ENCODE measurements at places on chromosomes 16 and 17.

DNA sequence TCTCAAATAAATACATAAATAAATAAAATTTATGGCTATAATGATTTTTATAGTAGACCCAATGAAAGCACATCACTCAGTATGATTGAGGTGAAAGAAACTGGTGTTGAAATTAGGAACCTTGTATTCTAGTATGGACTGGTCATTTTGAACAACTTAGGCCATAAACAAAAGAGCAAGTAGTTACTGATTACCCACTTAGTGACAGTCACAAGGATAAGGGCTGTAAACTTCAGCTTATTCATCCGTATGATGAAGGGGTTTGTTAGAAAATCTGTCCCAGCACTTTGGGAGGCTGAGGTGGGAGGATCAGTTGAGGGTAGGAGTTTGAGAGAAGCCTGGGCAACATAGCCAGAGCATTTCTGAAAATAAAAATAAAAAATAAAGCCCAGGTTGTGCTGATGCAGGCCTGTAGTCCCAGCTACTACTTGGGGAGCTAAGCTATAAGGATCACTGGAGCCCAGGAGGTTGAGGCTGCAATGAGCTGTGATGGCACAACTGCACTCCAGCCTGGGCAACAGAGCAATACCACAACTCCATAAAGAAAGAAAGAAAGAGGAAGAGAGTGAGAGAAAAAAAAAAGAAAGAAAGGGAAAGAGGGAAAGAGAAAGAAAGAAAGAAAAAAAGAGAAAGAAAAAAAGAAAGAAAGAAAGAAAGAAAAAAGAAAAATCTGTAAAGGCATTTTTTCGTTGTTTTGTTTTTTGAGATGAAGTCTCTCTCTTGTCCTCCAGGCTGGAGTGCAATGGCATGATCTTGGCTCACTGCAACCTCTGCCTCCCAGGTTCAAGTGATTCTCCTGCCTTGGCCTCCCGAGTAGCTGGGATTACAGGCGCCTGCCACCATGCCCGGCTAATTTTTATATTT lies 4.2 kb upstream of the SPAG9 start:
- no peak for DNase-seq

GRCh38 chr16:11133344-11133943 lies 122.6 kb downstream of the SOCS1 start:
- DNase-seq, result no peak

- DNase-seq, result no peak
These were observed 7.7 kb downstream of the EEF2K start for GRCh38 chr16:22213801-22214200.

GRCh38 chr17:72388765-72389473 lies 268.1 kb downstream of the SOX9 start:
- no peak for DNase-seq

DNA sequence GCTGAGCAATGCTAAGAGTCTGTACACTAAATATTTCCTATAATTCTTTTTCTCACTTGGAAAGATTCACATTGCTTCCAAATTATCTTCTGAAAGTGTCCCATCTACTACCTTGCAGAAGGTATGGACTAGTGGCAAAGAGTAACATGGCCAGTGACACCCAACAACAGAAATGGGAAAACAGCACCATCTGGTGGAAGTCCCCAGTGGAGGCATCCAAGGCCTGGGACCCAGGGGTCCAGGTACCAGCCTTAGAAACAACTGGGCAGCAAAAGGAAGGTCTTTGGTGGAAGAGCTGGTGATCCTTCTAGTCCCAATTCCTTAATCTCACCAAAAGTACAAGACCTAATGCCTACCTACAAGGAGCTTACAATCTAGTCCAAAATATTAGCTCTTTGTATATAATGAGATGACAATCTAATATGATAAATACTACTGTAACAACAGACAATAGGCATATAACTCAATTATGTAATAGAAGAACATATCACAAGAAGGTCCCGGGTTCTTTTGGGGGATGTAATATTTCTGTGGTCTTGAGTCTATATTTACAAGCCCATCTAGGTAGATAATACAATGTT lies 55.3 kb downstream of the SKAP1 start:
- DNase-seq, result peak; percentile 70

All from NCI-H2081 (cell line).